ENCODE measurements at places on chromosomes 11 and 22.
A peak's percentile ranks its signal among the peaks of the same experiment; 100 is the strongest.

GRCh38 chr11:37108436-37109285 is 510.6 kb upstream of the RAG2 start:
- no peak for DNase-seq

DNA sequence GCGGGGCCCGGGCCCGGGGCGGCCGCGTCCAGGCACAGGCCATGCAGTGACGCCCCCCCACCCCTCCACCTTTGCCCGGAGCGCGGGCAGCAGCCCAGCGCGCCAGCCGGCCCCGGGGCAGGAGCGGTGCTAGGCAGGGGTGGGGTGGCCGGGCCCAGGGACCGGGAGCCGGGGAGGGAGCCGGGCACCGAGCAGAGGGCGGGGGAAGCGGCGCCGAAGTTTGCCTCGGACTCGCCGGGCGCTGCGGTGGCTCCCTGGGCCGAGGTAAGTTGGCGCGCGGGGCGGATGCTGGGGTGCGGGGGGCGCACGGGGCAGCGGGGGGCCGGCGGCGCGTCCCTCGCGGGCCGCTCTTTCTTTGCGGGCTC is 332 bp downstream of the TEAD1 start:
- DNase-seq: no peak

DNA sequence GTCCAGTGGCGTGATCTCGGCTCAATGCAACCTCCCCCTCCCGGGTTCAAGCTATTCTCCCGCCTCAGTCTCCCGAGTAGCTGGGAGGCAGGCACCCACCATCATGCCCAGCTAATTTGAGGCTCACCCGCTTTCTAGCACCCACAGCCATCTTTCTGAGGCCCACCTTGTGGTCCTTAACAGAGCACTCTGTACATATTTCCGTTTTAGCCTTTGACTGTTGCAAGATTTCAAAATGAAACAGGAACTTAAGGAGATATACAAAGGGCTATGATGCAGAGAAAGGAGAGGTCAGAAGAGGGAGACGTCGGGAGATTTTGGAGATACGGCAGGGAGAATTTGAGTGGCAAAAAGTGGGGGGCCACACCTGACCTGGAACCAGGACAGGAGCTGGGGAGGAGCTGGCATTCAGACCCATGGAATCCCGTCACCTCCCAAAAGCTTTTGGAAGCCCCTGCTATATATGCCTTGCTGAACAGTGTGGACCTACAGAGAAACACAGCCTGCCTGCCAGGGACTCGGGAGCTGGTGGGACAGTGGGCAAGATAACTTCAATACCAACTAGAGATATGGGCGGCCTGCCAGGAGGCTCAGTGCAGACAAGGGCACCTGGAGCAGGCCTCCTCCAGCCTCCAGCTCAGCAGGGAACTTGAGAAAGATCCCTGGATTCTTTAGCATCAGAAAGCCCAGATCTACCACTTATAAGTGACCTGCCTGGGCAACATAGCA is 8.0 kb upstream of the CLCF1 start:
- no peak for DNase-seq

- no peak for DNase-seq
Measured at GRCh38 chr22:29330753-29331152, 15.3 kb upstream of the RASL10A start.

GRCh38 chr11:122666743-122667142 is 11.2 kb downstream of the UBASH3B start:
- DNase-seq: no peak

DNA sequence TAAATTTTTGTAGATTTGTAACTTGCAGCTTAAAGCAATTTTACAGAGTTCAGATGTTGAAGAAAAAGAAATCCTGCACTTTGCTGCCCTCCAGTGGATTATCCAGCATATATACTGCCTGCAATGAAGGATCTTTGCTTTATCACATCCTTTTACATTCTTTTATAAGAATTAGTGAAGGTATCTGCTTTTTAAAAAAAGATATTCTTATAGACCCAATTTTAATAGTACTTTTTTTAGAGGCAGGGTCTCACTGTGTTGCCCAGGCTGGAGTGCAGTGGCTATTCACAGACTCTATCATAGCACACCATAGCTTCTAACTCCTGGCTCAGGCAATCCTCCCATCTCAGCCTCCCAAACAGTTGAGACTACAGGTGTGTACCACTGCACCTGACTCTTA is 60.7 kb downstream of the TTC17 start:
- DNase-seq: peak; percentile 12
